ENCODE measurements at places on chromosomes 3 and 15.

GRCh38 chr15:85155360-85155759 lies 173.7 kb downstream of the PDE8A start:
- DNase-seq = no peak

- no peak for DNase-seq
These were observed 39.8 kb downstream of the TSC22D2 start for GRCh38 chr3:150447631-150448465.

DNA sequence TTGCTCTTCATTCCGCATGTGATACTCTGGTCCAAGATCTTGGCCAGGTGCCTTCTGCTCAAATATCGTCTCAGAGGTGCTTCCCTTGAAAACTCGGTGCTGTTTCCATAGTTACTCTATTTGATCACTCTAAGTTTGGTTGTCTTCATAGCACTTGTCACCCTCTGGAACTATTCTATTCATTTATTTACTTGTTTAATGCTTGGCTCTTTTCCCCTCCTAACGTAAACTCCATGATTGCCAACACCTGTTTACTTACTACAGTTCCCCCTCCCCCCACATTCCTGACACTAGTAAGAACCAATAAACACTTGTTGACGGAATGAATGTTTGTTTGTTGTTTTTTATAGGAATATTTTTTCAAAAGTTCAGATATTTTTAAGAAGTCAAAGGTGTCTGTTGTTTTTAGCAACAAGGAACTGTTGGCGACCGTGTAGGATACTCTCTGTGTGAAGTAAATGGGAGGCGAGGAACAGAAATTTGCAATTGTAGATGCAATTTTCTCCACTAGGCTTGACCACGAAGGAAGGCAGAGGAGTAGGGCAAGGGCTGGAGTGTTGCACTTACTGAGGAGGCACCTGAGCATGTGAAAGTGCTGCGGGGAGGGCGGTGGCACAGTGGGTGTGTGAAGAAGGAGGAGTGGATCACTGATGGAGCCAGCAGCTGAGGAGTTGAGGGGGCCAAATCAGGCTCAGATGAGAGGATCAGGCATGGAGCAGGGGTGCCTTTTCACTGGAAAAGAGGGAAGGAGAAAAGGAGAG lies 48.4 kb downstream of the MOBP start:
- DNase-seq = no peak

GRCh38 chr3:122621112-122621511 lies 43.7 kb downstream of the PARP15 start:
- DNase-seq = no peak

- no peak for DNase-seq
These were observed 44.6 kb upstream of the SPPL2A start for GRCh38 chr15:50810128-50810527.

DNA sequence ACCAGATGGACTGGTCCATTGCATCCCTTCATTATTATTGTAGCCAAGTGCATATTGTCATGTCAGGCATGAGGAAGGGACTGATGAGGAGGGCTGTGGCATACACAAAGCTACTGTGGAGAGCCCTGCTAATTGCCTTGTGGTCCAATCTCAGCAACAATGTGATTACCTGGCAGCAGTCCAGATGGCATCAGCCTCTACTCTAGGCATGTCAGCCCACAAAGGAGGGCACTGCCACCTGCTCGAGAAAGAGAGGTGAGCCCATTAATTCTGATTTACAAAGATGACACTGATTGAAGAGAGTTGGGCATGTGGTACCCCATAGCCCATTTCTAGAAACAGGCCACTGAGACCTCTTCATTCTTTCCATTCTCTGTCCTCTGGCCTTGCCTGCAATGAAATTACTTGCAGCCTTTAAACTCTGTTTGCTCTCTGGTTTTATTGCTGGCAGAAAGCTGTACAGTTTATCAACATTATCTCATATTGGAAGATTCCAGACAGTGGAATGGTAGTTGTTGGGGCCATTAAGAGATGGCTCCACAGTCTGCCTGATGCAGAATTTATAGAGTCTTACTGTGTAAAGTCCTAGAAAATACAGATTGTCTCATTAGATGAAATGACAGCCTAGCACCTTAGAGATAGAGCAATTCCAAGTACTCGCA lies 307.7 kb downstream of the ARPP21 start:
- DNase-seq = no peak

GRCh38 chr15:28944696-28945300 lies 59.0 kb downstream of the APBA2 start:
- DNase-seq = no peak

DNA sequence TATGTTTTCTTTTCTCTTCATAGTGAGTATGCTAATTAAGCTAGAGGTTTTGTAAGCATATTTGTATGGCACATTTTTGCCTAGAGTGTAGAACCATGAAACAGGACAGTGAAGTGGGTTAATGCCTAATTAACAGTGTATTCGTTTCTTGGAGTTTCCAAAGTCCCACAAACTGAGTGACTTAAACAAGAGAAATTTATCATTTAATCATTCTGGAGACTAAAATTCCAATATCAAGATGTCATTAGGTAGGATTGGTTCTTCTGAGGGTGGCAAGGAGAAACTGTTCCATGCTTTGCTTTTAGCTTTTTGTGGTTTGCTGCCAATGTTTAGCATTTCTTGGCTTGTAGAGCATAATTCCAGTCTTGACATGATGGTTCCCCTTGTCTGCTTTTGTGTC lies 734.2 kb downstream of the NAALADL2 start:
- no peak for DNase-seq

DNA sequence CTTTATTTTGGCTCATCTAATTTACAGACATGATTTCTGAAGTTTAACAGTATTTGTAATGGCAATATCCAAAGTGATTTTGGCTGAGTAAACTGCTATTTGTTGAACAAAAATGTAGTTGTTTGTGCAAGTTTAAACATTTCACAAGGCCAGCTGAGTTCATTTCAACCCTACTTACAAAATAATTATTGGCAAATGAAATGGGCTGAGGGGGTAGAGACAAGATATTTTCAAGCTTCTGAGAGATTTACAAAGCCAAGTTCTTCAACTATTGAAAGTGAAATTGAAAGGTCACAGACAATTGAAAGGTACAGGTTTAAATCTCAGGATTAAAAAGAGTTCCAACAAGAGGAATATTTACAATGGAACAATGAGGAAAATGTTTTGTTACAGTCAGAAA lies 77.1 kb downstream of the DUT start:
- no peak for DNase-seq

- no peak for DNase-seq
These were observed 436.2 kb downstream of the OCA2 start for GRCh38 chr15:27662892-27663291.

- DNase-seq = no peak
These were observed 692 bp upstream of the C15orf39 start for GRCh38 chr15:75200765-75201615.

- no peak for DNase-seq
These were observed 446.8 kb downstream of the WDR72 start for GRCh38 chr15:53312707-53313106.

GRCh38 chr15:64314456-64314855 lies 41.5 kb downstream of the CSNK1G1 start:
- DNase-seq = no peak

- no peak for DNase-seq
These were observed 4.4 kb downstream of the CERS3 start for GRCh38 chr15:100524326-100524725.

- peak; percentile 92 for DNase-seq
These were observed 597 bp upstream of the CAMK1 start for GRCh38 chr3:9770276-9770812.

- DNase-seq = no peak
These were observed 135.0 kb upstream of the PRR20G start for GRCh38 chr3:127422663-127423375.

GRCh38 chr15:40054855-40055575 lies 16.0 kb upstream of the SRP14 start:
- no peak for DNase-seq

- DNase-seq = no peak
These were observed 24.2 kb downstream of the PXYLP1 start for GRCh38 chr3:141255846-141256261.

DNA sequence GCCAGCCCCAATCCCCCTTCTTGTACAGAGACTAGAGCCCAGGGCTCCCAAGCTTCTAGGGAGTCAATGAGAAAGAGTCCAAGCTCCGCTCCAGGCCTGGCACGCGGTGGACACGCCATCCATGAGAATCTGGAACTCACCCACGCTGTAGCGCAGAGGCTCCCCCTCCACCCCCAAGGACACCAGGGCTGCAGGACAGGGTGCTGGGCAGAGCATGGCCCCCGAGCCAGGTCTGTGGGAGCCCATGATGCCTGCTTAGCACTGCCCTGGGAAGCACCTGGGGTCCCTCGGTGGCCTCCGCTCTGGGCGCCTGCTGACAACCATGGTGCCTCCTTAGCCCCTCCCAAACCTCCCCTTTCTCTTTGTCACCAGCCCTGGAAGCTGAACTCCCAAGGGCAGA lies 28.5 kb downstream of the ACSBG1 start:
- no peak for DNase-seq

GRCh38 chr15:24621630-24622215 lies 53.9 kb upstream of the NPAP1 start:
- no peak for DNase-seq

GRCh38 chr15:96064351-96064756 lies 266.1 kb upstream of the NR2F2 start:
- no peak for DNase-seq

- no peak for DNase-seq
These were observed 10.2 kb upstream of the TIPARP start for GRCh38 chr3:156664011-156664830.

GRCh38 chr15:71043373-71043772 lies 71.9 kb upstream of the THSD4 start:
- DNase-seq = no peak

GRCh38 chr15:101151288-101151687 lies 100.6 kb downstream of the CHSY1 start:
- DNase-seq = no peak

GRCh38 chr15:31345606-31346366 lies 19.2 kb downstream of the KLF13 start:
- no peak for DNase-seq

GRCh38 chr3:53171064-53171418 lies 10.0 kb downstream of the PRKCD start:
- no peak for DNase-seq

- DNase-seq = no peak
These were observed 6.9 kb downstream of the SLC38A3 start for GRCh38 chr3:50211930-50212329.

GRCh38 chr3:195556390-195556789 lies 13.3 kb upstream of the PPP1R2 start:
- no peak for DNase-seq

GRCh38 chr3:142072816-142073215 lies 76.5 kb downstream of the TFDP2 start:
- no peak for DNase-seq

GRCh38 chr3:53109891-53110771 lies 20.1 kb downstream of the RFT1 start:
- DNase-seq = no peak

DNA sequence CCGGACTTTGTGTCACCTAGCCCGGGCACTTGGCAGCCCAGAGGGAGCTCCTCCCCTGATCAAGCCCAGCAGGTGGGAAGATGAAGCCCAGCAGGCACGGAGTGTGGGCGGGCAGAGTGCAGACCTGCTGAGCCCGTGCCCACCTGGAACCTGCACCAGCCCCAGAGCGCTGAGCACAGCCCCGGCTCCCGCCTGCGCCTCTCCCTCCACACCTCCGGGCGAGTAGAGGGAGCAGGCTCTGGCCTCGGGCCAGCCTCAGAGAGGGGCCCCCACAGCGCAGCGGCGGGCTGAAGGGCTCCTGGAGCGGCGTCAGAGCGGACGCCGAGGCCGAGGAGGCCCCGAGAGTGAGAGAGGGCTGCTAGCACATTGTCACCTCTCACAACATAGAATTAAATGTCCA lies 257.7 kb downstream of the VGLL3 start:
- DNase-seq = no peak

DNA sequence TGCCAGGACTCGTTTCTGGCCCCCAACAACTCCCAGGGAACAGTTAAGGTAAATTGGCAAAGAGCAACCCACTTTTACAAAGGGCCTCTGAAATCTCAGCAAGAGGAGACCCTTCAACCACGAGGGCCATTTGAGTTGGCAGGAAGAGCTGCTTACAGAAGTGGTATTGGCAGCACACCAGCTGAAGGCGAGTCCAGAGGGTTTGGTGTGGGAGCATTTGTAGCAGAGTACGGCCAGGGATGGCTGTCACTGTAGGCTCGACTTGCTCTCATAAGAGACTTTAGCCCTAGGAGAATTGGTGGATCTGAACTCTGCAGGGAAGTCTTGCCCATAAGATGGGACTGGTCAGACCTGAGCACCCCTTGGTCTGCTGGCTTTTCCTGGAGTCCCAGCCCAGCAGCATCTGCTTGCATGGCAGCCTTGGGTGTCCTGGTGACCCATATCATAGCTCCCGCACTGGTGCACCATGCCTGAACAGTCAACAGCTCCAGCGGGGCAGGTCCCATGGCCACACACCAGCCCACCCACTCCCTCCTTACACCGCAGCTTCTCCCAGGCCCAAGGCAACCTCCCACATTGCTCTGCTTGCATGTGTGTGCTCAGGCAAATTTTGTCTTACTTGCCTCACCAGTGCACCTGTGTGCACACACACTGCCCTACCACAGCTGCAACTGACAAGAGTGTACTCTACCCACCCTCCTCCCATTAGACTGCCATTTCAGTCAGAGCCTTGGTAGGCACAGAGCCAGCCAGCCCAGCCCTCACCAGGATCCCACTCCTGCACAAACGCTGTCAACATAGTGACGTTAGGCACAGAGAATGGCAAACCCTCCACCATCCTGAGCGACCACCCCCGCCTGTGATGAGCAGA lies 861.6 kb upstream of the DPPA4 start:
- peak; percentile 9 for DNase-seq

DNA sequence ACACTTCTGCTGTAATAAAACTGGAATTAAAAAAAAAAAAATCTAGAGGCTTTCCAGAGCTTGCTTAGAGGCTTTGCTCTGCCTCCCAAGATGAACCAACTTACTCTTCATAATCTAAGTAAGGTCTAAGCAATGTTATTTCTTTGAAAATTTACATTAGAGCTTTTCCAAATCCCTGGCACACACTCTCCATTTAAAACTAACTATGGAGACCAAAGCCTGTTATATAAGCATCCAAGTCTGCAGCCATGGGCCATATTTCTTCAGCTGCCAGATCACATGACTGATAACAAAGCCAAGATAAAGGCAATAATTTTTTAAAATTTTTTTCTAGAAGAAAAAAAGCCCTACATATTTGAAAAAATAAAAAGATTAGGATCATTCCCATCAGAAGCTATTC lies 55.0 kb upstream of the ARHGEF3 start:
- DNase-seq = no peak

DNA sequence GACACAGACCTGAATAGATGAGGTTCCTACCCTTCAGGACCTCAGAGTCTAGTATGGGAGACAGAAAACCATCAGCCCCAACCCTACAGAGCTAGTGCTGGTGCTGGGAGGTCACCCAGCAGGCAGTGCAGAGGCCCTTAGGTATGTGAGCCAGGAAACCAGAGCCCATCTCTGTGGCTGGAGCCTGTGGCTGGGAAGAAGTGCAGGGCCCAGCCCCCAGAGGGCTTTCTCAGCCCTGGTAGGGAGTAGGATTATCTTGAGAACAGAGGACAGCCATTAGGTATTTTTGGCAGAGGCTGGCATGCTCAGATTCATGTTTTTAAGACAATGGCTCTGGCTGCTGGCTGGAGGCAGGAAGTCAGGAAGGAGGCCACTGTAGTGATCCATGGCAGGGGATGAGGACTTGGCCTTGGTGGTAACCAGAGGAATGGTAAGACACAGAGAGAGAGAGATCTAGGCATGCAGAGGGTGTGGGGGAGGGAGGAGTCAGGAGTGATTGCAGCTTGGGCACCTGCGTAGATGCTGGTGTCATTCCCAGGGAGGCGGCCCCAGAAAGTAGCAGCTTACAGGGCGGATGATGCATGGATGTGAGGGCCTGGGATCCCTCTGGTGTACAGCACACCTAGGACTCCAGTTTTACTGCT lies 220.9 kb upstream of the EIF1B start:
- DNase-seq = no peak

GRCh38 chr15:75725006-75725718 lies 12.5 kb upstream of the CSPG4 start:
- DNase-seq = no peak

All from heart right ventricle (tissue), 16 donors.